ENCODE measurements at places on chromosomes 12 and 14. TPM values are rescaled to one million over a fixed set of nuclear protein-coding genes. Genes with fewer than 3 reads are reported as not detected.

GRCh38 chr14:104633276-104634137 lies 28.9 kb upstream of the TMEM179 start:
- no peak for DNase-seq
- peaks cover 2% of the 10 kb centered on the region for H3K4me1 ChIP-seq
- H3K36me3 ChIP-seq = no peaks in the 10 kb centered on the region
- H3K27ac ChIP-seq = no peak overlapping the region

DNA sequence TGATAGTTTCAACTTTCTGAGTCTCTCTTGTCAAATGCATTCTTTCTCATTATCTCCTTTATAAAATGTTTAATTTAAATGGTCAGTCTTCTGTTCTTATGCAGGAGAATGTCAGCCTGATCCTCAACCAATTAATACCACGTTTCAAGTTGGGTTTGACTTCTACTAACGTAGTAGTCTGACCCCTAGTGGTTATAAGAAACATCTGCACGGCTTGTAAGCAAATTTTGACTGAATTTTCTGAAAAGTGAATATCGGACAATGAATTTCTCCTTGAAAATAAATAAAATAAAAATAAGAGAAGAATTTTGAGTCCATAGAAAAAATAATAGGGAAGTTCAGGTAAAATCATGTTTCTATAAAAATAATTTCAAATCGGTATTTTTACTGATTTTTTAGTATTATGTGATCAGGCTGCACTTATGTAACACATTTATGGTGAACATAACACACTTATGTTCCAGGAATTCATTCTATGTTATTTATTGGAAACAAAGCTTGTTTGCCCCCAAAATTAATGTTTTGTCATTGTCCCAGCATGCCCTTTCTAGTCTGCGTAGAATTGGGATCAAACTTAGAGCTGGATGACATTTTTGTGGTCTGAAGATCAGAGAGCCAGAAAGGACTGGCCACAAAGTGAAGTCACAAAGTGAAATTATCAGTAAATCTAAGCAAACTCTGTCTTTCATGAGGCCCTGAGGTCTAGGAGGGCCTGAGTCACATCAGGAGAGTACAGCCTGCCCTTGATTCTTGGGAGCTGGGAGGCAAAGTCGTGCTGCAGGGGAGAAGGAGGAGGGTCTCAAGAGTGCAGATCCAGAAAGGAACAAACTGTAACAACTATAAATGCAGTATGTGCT lies 101.2 kb upstream of the STXBP6 start:
- no peaks in the 10 kb centered on the region for H3K36me3 ChIP-seq
- DNase-seq = peak; percentile 63
- H3K4me1 ChIP-seq = no peaks in the 10 kb centered on the region
- H3K27ac ChIP-seq = no peak overlapping the region

DNA sequence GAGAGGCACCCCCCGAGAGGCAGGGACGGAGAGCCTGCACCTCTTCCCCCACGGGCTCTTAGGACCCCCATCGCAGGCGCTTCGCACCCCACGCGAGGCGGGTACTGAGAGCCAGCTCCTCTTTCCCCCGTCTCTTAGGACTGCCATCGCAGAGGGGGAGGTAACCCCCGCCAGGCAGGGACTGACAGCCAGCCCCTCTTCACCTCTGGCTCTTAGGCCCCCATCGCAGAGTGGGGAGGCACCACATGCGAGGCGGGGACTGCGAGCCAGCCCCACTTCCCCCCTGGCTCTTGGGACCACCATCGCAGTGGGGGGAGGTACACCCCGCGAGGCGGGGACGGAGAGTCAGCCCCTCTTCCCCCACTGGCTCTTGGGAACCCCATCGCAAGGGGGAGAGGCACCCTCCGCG lies 46.1 kb downstream of the DDX11 start:
- no peak overlapping the region for H3K27ac ChIP-seq
- no peaks in the 10 kb centered on the region for H3K36me3 ChIP-seq
- no peak for DNase-seq
- peaks cover 42% of the 10 kb centered on the region for H3K27me3 ChIP-seq
- H3K4me1 ChIP-seq = no peaks in the 10 kb centered on the region

DNA sequence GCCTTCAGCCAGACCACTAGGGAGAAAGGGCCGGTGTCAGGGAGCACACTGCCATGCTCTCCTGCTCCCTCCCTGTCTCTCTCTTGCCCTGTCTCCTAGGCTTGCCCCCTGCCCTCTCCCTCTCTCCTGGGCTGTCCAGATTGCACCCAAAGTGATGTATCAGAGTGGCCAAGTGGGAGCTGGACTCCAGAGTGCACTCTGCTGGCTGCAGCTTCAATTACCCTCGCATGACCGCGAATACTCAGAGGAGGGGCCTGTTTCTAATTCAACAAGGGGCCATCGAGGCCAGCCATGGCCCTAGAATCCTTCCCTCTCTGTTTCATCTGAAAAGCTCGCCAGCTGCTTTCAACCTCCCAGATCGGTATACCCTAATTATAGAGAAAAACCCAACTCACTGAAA lies 206.4 kb upstream of the FKBP4 start:
- H3K4me3 ChIP-seq = no peak overlapping the region
- no peak overlapping the region for H3K27ac ChIP-seq
- no peaks in the 10 kb centered on the region for H3K36me3 ChIP-seq

DNA sequence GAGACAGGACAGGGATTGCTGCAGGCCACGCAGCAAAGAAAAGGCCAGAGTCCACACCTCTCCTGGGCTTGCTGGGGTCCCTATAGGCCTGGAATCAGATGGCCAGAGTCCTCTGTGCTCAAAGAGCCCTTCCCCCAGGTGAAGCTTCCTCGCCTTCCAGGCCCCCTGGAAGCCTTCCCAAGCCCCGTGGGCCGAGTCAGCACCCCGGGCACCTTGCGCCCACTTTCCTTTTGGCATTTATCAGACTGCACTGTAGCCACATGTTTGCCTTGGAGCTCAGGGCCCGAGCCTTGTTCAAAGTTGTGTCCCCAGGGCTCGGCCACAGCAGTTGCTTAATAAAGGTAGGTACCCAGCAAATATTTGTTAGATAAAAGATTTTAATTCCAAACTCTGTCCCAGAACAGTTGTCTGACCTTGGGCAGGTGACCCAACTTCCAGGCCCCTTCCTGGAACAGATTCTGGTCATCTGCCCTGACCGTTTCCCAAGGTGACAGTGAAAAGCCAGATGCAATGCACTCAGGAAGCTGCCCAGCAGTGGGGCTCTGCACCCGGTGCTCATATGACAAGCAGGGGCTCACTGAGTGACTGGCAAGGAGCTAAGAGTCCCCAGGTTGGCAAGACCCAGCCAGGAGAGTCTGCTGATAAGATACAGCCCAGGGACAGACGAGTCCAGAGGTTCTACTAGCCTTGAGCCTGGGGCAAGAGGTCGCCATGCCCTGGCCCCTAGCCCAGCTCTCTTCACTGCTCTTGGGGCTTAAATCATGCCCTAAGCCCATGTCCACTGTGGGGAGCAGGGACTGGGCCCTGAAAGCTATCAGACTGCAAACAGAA lies 81.2 kb downstream of the PITPNM2 start:
- no peaks in the 10 kb centered on the region for H3K36me3 ChIP-seq
- no peak overlapping the region for H3K4me3 ChIP-seq
- no peaks in the 10 kb centered on the region for H3K27me3 ChIP-seq
- H3K4me1 ChIP-seq = peaks cover 14% of the 10 kb centered on the region
- DNase-seq = no peak

- peak overlapping the region; percentile 99 for H3K4me3 ChIP-seq
- peak overlapping the region; percentile 86 for H3K27ac ChIP-seq
- no peaks in the 10 kb centered on the region for H3K36me3 ChIP-seq
- H3K4me1 ChIP-seq = peaks cover 10% of the 10 kb centered on the region
- H3K27me3 ChIP-seq = no peaks in the 10 kb centered on the region
Observed at GRCh38 chr14:58200480-58200841, 512 bp downstream of the ACTR10 start.

MMP14 gene
- 25.2 TPM for total RNA-seq

All from neural progenitor cell (in vitro differentiated cells).